ENCODE measurements at places on chromosomes 11 and 22. TPM values are rescaled to one million over a fixed set of nuclear protein-coding genes. Genes with fewer than 3 reads are reported as not detected.

GRCh38 chr11:126156814-126157213, 54.6 kb downstream of the RPUSD4 start:
- no peak for DNase-seq
- H3K27ac ChIP-seq = no peak overlapping the region
- H3K4me3 ChIP-seq = no peak overlapping the region

- no peak within 1 kb of the TSS for H3K27ac ChIP-seq
- H3K27me3 ChIP-seq = peaks cover 14% of the 10 kb centered on the region
- no peaks in the 10 kb centered on the region for H3K4me1 ChIP-seq
- no peak for DNase-seq
- H3K4me3 ChIP-seq = no peak within 1 kb of the TSS
These were observed at the start of gene SLC25A18 for GRCh38 chr22:17562906-17563870. TSS of gene SLC25A18 (plus strand) at chr22:17563498. CDS start at chr22:17579945, 16,447 bp downstream.

DNA sequence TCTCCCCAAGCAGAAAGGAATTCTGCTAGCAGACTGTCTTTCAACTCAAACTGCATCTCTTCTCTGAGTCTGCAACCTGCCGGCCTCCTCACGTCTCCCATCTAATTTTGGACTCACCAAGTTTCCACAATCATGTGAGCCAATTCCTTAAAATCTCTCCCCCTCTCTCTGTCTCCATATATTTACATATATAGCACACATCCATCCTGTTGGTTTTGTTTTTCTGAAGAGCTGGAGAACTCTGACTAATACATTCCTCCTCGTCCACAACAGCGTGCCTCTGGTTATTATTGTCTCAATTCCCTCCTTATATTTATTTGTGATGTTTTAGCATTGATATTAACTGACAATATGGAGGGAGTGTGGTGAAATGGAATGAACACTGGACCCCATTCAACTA, 29.6 kb upstream of the FJX1 start:
- H3K4me3 ChIP-seq = no peak overlapping the region
- peak; percentile 92 for DNase-seq
- H3K27ac ChIP-seq = peak overlapping the region; percentile 86
- peaks cover 83% of the 10 kb centered on the region for H3K4me1 ChIP-seq
- H3K27me3 ChIP-seq = no peaks in the 10 kb centered on the region

DNA sequence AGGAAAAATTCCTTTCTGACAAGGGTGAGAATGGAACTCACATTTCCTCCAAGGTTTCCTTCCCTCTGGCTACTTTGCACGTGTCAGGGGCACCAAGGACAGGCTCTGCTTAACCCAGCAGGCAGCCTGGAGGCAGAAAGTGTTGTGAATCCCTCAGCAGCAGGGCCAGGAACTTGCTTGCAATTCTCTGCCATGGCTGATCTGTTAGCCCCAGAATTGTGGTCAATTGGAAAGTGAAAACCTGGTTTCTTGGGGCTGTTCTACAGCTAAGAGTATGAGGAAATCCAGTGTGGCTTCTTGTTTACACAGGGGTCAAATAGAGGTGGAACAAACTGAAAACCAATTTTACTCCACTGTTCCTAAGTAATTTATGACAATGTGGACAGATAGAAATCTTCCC, 38.3 kb upstream of the CEP295 start:
- H3K27ac ChIP-seq = no peak overlapping the region
- no peak overlapping the region for H3K4me3 ChIP-seq
- no peaks in the 10 kb centered on the region for H3K4me1 ChIP-seq
- H3K27me3 ChIP-seq = no peaks in the 10 kb centered on the region
- no peak for DNase-seq

- no peak overlapping the region for H3K4me3 ChIP-seq
- no peak overlapping the region for H3K27ac ChIP-seq
- no peak for DNase-seq
- H3K36me3 ChIP-seq = no peaks in the 10 kb centered on the region
- no peaks in the 10 kb centered on the region for H3K4me1 ChIP-seq
- no peaks in the 10 kb centered on the region for H3K27me3 ChIP-seq
These were observed 26.1 kb upstream of the ZBTB44 start for GRCh38 chr11:130340671-130341319.

DNA sequence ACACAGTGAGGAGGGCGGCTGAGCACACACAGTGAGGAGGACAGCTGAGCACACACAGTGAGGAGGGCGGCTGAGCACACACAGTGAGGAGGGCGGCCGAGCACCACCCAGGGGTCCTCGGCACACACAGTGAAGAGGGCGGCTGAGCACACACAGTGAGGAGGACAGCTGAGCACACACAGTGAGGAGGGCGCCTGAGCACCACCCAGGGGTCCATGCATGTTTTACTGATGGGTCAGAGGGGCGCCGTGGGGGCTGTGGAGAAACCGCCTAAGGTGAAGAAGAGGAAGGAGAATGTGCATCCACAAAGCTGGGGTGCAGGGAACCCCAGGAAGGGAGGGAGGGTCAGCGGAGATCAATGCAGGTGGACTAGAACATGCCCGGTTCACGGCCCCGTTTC, 461.8 kb downstream of the BRD1 start:
- H3K27me3 ChIP-seq = no peaks in the 10 kb centered on the region
- no peaks in the 10 kb centered on the region for H3K4me1 ChIP-seq
- no peak for DNase-seq
- H3K36me3 ChIP-seq = no peaks in the 10 kb centered on the region

DNA sequence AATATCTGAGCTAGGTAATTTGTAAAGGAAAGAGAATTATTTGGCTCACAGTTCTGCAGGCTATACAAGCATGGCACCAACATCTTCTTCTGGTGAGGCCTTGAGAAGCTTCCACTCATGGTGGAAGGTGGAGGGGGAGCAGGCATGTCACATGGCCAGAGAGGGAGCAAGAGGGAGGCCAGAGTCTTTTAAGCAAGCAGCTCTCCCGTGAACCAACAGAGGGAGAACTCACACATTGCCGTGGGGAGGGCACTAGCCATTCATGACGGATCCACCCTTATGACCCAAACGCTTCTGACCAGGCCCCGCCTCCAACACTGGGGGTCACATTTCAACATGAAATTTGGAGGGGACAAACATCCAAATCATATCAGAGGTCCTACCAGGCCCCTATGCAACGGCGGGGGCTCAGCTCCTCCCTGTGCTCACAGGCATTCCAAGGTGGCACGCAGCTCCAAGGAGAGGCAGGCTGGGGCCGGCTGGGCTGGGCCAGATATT, 4.6 kb downstream of the C11orf96 start:
- no peak overlapping the region for H3K4me3 ChIP-seq
- peaks cover 60% of the 10 kb centered on the region for H3K4me1 ChIP-seq
- no peaks in the 10 kb centered on the region for H3K27me3 ChIP-seq
- peaks cover 26% of the 10 kb centered on the region for H3K36me3 ChIP-seq
- peak; percentile 84 for DNase-seq

DNA sequence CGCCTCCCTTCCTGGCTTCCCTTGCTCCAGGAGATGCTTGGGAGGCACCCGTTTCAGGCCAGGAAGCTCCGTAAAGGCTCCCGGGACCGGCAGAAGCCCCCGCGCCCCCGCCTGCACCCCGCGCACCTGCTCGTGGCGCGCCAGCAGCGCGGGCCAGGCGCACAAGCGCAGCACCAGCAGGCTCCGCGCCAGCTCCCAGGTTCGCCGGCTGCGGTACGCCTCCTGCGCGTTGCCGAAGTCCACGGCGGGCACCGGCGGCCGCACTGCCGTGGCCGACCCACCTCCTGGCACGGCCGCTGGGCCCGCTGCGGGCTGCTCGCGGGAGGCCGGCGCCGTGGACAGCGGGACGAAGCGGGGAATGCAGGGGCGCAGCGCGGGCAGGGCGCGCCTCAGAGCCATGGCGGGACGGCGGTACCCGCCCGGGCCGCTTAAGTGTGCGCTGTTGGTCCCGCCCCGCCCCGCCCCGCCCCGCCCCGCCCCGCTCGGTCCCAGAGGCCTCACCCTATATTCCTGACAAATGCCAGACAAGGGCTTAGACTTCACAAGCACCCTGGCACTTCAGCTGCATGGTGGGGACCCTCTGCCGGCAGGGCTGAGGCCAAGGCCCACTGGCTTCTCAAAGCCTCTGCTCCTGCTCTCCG, at the start of gene PRODH:
PRODH (minus strand) TSS at position 405 of the 641 bp plus-strand sequence; CDS start at position 399, 6 bp downstream.
- no peak for DNase-seq
- no peaks in the 10 kb centered on the region for H3K4me1 ChIP-seq

GRCh38 chr22:50000587-50001387, 11.8 kb downstream of the IL17REL start:
- no peak overlapping the region for H3K27ac ChIP-seq
- H3K4me3 ChIP-seq = no peak overlapping the region
- H3K36me3 ChIP-seq = no peaks in the 10 kb centered on the region
- peak; percentile 43 for DNase-seq
- no peaks in the 10 kb centered on the region for H3K4me1 ChIP-seq

DNA sequence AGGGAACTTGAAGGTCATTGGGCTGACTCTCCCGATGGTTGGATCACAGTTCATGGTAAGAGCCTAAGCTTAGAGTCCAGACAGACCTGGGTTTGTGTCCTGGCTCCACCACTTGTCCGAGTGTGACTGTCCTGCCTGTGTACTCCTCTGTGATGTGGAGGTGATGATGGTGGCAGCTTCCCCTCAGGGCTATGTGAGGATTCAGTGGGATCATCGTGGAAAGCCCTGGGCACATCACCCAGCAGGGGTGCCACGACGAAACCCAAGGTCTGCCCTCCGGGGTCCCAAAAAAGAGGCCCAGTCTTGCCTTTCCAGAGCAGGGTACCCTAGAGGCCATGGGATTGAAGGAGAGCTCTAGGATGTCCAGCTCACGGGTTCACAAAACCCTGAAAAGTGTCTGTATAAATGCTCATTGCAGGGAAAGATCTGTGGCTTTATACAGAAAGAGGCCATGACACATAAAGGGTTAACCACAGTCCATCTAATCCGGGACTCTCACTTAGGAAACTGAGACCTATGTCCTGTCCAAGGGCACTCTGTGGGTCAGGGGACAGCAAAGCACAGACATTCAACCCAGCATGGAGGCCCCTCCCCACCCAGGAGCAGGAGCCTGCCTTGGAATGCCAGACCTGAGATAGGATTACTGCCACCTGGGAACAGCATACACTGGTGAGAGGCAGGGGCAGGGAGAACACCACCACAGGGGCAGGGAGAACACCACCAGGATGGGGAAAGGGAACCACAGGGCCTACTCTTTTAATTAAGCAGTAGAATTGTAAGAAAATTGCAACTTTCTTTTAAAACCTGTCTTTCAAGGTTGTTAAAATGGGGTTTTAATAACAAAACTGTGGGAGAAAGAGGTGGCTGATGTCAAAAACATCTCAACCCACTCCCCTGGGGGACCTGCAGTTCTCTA, 51.3 kb downstream of the IGLL5 start:
- no peaks in the 10 kb centered on the region for H3K36me3 ChIP-seq
- H3K27ac ChIP-seq = no peak overlapping the region
- H3K27me3 ChIP-seq = no peaks in the 10 kb centered on the region
- no peak overlapping the region for H3K4me3 ChIP-seq

GRCh38 chr11:15473954-15474837, 359.5 kb downstream of the INSC start:
- no peaks in the 10 kb centered on the region for H3K4me1 ChIP-seq
- no peak overlapping the region for H3K27ac ChIP-seq
- no peaks in the 10 kb centered on the region for H3K36me3 ChIP-seq
- no peak for DNase-seq
- H3K4me3 ChIP-seq = no peak overlapping the region

DNA sequence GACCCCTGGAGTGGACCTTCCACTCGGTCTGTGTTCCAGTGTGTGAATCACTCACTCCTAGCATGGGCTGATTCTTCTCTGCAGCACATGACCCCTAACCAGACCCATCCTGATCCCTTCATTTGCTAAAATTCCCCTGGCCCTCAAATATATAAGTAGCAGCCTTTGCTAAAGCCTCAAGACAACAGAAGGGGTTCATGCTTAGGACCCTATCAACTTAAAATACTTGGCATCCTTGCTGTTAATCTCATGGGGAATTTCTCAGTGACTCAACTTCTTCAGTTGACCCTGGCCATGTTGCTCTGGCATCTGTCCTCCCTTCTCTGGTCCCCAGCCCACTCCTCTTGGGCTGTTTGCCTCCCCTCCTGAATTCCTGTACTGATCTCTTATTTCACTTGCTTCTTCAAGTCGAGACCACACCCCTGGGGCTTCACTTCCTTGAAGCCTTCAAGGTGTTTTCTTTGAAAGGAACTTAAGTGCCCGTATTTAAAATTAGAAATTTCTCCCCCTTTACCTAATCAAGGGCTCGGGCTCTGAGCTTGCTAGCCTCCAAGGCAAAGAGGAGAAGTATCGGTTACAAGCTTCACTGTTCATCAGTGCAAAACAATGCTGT, 23.6 kb downstream of the NNMT start:
- no peak for DNase-seq
- H3K4me3 ChIP-seq = no peak overlapping the region
- H3K4me1 ChIP-seq = no peaks in the 10 kb centered on the region
- no peak overlapping the region for H3K27ac ChIP-seq

- DNase-seq = no peak
- no peak overlapping the region for H3K4me3 ChIP-seq
- H3K27me3 ChIP-seq = no peaks in the 10 kb centered on the region
- no peaks in the 10 kb centered on the region for H3K4me1 ChIP-seq
These were observed 1114.2 kb upstream of the RAG2 start for GRCh38 chr11:37712251-37712650.

- no peak overlapping the region for H3K27ac ChIP-seq
- no peak for DNase-seq
- peaks cover 5% of the 10 kb centered on the region for H3K27me3 ChIP-seq
- no peaks in the 10 kb centered on the region for H3K36me3 ChIP-seq
- no peaks in the 10 kb centered on the region for H3K4me1 ChIP-seq
These were observed 97.4 kb downstream of the ARL14EP start for GRCh38 chr11:30420233-30420787.

DNA sequence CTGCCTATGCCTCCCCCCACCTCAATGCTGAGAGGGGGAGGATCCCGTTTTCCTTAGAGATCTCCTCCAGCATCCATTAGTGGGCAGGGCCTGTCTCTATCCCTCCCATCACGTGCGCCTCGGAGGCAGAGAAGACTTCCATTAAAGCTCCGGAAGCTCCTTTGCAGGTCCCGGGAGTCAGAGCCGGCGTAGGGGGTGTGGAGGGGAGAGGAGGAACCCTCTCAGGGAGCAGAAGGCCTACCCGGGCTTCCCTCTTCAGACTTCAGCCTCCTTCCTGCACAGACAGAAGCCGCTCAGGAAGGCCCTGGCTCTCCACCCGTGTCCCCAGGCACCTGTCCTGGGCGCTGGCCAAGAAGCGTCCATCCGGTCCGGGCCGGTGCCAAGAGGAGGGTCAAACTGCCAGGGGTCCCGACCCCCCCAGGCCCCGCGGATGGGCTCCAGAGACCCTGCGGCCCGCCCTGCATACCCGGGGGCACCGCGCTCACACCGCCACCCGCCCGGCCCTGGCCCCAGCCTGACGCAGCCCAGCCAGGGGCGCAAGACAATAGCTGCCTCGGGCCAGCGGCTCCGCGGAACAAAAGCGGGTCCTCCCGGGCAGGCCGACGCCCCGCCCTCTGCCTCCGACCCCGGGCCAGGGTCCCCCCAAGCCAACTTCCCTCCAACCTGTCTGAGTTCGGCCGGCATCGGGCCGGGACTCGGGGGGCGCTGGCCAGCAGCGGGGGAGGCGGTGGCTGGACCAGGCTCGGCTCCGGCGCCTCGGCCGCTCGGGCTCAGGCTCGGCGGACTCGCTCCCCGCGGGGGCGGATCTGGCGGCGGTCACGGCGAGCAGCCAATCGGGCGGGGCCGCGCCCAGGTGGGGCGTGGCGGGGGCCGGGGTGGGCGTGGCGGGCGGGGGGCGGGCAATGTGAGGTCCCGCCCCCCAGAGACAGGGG, 29.9 kb downstream of the ARVCF start:
- no peak overlapping the region for H3K27ac ChIP-seq
- no peaks in the 10 kb centered on the region for H3K36me3 ChIP-seq
- DNase-seq = peak; percentile 78

WNT11 gene
- total RNA-seq = not detected

OR8G5 gene
- total RNA-seq = not detected

DDX10 gene
- total RNA-seq = 24.7 TPM

UBQLN3 gene
- not detected for total RNA-seq

SMPD1 gene
- total RNA-seq = 38.9 TPM

OR52A1 gene
- under 0.01 TPM for total RNA-seq

E2F8 gene
- 8.8 TPM for total RNA-seq

BAIAP2L2 gene
- total RNA-seq = not detected

KLHL35 gene
- 0.41 TPM for total RNA-seq

CSF2RB gene
- not detected for total RNA-seq
